ENCODE measurements at places on chromosomes 12 and 14. TPM values are rescaled to one million over a fixed set of nuclear protein-coding genes. Genes with fewer than 3 reads are reported as not detected.

Gene ADCY4
- total RNA-seq, result not detected

Gene SYNJ2BP
- total RNA-seq, result 11.7 TPM

Gene COPS7A
- 58.2 TPM for total RNA-seq

Gene TMEM179
- 0.28 TPM for total RNA-seq

Gene PPP1R13B
- total RNA-seq, result 5.3 TPM

Gene CLEC4D
- not detected for total RNA-seq

Gene KRT6C
- total RNA-seq, result not detected

Gene GLI1
- total RNA-seq, result 9.3 TPM

All from A549 treated with CORT108297 at 1 μM for 4 hours (cell line).